ENCODE measurements at places on chromosomes 3 and 15.

GRCh38 chr3:22916933-22917332, 286.2 kb upstream of the UBE2E2 start:
- no peak for DNase-seq

DNA sequence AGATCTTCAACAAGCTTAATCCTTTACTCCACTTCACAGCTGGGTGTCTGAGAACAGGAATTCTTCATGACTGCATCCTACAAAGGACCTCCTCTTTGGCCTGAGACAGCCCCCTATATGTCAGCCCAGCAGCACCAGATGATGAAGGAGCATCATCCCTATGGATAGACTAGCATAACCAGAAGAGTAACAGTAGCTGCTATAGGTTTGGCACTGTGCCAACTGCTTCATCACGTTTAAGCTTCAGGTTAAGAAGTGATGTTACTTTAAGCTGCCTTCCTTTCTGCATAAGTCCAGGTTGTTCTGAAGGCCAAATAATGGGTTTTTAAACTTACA, 50.6 kb downstream of the CMSS1 start:
- no peak for DNase-seq

- peak; percentile 25 for DNase-seq
Measured at GRCh38 chr15:65212097-65212496, 824 bp upstream of the CILP start.

DNA sequence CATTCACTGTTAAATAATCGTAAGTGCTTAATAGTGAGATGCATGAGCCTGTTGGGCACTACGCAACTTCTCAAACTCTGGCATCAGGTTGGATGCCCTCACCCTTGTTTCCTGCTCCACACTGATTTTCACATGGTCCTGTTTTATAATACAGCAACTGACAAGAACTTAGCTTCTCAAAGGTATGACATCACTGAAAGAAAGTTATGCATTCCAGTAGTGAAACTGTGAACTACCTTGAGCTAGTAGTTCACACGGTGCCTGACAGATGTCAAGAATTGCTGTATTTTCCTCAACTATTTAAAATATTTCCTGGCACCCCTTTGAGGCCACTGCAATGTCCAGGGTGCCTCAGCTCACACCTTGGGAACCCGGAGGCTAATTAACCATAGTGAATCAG, 327.5 kb downstream of the RORA start:
- DNase-seq = no peak

DNA sequence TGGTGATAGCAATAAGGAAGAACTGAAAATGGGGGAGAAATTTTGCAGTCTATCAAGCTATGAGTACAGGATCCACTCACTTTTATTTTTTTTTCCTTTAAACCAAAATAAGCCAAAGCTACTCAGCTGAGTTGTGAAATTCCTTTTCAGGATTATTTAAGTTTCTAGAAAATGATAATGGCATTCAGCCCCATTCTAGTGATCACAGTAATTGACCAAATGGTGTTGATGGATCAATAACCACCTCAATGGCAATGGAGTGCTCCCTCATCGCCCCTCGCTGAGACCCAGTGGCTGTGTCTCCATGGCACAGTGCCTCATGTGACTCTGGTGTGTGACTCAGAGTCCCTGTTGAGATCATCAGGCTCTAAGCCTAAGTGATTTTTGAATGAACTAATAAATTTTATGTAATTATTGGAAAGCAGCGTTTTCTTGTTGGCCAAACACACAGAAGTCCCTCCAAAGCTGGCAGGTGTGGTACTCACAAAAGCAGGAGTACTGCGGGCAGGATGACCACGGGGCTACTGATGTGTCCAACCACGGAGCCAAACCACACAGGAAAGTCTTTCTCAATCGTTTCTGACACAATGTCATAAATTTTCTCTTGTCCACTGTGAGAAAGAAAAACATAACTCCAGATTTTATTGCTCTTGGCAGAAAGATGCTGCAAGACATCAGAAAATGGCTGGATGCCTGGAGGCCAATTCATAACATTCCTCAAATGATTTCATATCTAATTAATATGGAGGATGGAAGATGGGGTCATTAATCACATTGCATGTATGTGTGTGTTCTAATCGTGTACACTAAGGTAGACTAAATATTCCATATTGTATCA, 14.4 kb upstream of the STARD5 start:
- no peak for DNase-seq

- DNase-seq = no peak
Measured at GRCh38 chr3:186375443-186375842, 13.4 kb upstream of the DGKG start.

DNA sequence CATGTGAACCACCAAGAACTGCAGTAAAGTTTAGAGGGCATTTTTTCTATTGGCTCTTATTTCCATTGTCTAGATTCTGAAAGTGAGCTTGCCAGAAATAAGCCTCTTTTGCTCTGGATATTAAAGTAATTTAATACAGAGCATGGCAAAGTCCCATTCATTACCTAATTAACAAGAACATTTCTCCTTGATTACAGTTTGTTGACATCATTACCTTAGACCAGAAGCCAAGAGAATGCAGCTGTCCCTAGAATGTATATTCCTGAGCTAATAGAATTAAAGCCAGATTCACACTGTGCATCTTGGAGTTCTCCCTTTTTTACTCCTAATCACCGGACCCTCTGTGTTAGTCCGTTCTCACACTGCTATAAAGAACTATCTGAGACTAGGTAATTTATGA, 46.4 kb upstream of the TM4SF4 start:
- DNase-seq = no peak

DNA sequence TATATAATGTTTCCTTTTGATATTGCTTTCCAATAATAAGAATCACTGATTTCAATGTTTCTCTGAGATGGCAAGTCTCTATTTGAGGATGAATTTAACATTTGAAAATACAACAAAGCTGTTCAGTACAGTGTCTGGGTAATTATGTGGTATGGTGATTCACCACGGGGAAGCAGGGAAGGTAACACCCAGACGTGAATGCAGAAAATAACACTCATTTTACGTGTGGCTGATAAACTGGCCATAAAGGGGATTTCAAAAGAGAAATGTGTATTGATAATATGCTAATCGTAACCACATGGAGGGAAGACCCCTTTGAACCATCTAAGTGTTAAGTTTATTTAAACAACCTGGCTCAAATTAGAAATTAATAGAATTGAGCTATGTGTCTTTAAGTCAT, 344.6 kb downstream of the GRM7 start:
- no peak for DNase-seq

DNA sequence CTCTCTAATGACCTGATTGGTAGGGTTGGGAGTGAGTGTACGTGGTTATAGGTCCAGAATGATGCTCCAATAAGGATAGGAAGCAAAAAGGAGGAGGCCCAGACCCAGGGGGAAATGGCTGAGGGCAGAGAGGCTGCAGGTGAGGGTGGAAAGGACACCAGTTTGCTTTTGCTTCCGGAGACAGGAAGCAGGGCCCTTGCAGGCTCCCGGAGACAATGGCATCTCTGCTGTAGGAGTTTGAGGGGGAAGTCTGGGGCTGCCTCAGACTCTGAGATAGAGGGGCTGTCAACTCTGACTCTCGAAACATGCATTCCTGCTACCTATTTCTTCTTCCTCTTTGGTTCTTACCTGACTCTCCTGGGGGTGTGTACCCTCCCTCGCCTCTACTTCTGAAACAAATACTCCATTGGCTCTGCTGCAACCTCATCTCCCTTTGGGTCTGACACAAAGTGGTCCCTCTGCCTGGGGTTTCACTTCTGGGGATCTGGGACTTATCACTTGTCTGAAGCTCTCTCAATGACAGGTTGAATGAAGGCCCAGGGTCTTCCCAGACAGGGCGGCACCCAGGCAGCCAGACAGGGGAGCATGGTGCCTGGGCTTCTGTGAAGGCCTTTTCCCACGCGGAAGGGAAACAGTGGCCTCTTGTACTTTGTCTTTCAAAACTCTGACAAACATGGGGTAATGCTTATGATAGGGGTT, 61.5 kb downstream of the CHRD start:
- DNase-seq = no peak

GRCh38 chr3:56409790-56410189, 58.5 kb downstream of the ERC2 start:
- no peak for DNase-seq

DNA sequence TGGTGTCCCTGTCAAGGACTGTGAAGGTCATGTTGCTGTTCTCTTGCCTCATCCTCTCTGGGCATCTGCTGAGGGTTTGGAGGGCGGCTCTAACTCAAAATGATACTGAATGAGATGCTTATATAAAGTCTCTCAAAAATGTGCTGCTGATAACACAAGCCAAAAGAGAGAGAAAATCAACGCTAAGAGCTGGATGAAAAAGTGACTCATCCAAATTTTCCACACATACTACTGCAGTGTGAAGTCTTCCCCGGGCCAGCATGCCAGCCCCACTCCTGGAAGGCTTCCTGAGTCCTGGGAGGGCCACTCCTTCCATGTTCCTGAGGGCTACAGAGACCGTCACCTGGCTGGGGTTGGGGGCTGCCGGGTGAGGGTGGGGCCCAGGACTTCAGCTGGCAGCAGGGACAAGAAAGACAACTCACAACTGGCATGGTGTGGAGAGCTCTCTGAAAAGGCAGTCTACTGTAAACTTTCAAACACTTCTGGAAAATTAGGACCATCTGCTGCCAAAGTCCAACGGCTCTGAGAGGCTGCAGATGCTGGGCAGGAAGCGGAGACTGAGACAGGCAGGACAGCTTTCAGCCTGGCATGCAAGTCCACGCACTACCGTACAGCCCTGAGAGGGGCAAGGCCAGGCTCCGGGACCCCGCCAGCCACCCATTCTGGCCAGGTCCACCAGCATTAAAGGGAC, 200.3 kb downstream of the ADAMTS17 start:
- no peak for DNase-seq

- DNase-seq = no peak
Measured at GRCh38 chr15:74865316-74865715, 7.8 kb downstream of the SCAMP2 start.

- peak; percentile 24 for DNase-seq
Measured at GRCh38 chr3:142904639-142905436, 16.0 kb upstream of the PCOLCE2 start.

GRCh38 chr3:13322324-13322723, 97.8 kb downstream of the NUP210 start:
- no peak for DNase-seq

DNA sequence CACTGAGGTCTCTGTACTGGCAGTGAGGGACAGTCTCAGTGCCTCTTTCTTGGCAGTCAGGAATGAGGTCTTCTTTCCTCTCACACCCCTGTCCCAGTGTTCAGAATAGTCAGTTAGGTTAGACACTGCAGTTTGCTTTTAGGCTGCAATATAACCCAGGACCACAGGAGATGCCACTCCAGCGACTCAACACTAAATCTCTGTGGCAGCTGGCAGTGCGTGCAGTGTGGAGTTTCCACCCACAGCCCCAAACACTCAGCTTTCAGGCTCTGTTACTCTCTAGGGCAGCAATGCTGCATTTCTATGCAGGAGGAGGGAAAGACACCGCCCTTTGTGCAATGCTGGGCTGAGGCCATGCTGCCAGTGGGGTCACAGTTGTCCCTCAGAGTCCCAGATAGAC, 150.2 kb upstream of the SUCLG2 start:
- DNase-seq = no peak

DNA sequence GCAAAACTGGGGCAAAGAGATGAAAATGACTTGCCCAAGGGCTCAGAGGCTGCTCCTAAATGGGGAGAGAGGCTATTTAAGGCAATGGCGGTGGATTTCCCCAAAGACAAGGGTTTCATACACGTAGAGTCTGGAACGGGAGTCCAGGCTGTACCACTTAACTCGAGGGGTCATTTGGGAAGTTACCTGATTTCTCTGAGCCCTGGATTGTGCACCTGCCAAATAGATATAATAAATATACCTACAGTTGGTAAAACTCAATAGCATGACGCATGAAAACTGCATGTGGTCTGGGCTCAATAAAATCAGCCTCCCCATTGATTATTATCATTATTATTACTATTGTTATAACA, 1.3 kb upstream of the ITPR1 start:
- DNase-seq = no peak

DNA sequence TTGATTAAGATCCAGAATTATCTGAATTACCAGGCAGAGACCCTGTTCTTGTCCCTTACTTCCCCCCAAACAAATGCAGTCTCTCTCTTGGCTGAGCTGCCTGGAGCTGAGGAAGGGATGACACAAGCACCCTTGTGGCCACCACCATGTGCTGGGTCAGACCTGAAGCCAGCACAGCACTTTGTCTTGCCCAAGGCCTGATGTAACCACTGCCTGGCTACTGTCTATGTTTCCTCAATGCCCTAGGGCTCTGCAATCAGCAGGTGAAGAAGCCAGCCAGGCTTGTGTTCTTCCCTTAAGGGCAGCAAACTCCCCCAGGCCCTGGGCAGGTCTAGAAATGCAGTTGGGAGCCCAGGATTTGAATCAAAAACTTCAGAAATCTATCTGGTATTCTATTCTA, 15.8 kb upstream of the CASR start:
- no peak for DNase-seq

- no peak for DNase-seq
Measured at GRCh38 chr15:59157840-59158700, 48.6 kb upstream of the LDHAL6B start.

- DNase-seq = no peak
Measured at GRCh38 chr3:149316437-149316836, 17.0 kb downstream of the TM4SF18 start.

DNA sequence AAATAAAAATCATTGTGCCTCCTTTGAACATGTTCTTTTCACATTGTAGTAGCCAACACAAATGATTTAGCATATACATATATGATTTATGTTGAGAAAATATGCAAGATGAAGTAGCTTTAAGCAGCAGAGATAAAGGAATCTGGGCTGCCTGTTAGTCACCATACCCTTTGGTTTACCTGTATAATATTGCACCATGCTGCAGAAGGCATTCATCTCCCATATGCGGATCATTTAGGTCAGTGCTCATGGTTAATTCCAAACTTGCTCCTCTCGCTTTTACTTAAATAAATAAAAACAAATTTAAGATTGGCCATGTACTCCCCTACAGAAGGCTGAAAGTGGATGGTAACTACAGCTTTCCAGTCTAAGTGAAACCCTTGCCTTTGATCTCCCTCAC, 86.7 kb upstream of the TBL1XR1 start:
- DNase-seq = peak; percentile 39

GRCh38 chr3:42148086-42148848, 57.1 kb downstream of the TRAK1 start:
- no peak for DNase-seq

DNA sequence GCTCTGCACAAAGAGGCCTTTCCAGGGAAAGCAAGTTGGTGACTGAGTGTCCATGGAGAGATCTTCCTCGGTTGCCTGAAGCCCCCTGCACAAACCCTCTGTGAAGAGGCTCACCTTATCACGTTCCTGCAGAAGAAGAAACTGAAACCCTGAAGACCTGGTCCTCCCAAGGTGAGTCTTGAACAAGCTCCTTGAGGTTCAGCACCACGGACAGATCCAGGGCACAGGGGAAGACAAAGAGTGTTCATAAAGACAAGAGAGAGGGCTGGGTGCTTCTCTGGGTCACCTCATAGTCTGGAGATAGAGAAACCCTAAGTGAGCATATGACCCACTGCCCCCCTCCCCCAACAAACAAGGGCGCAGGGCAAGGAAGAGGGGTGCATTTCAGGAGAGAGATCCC, 21.7 kb upstream of the TBC1D21 start:
- peak; percentile 23 for DNase-seq

- DNase-seq = no peak
Measured at GRCh38 chr15:83250781-83251180, 33.7 kb downstream of the BNC1 start.

- no peak for DNase-seq
Measured at GRCh38 chr3:17315897-17316296, 426.5 kb downstream of the TBC1D5 start.

Data from SW480 (cell line).